ENCODE measurements at places on chromosomes 1 and 21.
A peak's percentile ranks its signal among the peaks of the same experiment; 100 is the strongest.

GRCh38 chr1:45033356-45033755, 21.3 kb downstream of the UROD start:
- DNase-seq: no peak

GRCh38 chr1:230737622-230738262, 9.4 kb upstream of the CAPN9 start:
- no peak for DNase-seq

GRCh38 chr1:212477680-212478466, 45.2 kb downstream of the NENF start:
- no peak for DNase-seq

DNA sequence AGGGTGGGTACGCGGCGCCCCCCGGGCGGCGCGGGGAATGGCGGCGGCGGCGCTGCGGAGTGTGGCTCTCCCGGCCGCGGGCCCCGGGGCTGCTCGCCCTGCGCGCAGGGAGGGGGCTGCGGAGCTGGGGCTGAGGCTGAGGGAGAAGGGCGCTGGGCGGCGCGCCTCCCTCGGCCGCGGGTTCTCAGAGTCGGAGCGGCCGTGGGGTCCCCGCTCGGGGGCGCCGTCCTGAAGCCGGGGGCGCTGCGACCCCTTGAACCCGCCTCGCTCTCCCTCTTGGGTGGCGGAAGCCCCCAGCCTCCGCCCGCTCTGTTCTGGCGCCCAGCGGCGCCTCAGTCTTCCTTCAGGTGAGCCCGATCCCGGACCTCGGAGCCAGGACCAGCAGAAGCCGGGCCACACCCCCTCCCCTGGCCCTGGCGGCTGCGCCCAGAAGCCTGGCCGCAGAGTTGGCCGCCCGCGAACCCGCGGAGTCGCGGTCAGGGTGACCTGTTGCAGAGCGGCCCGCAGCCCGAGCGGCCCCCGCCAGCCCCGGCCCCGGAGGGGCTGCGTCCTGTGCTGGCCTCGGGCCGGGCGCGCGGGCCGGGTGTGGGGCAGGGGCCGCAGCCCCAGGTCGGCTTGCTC, 532 bp downstream of the RALGPS2 start:
- peak; percentile 6 for DNase-seq

DNA sequence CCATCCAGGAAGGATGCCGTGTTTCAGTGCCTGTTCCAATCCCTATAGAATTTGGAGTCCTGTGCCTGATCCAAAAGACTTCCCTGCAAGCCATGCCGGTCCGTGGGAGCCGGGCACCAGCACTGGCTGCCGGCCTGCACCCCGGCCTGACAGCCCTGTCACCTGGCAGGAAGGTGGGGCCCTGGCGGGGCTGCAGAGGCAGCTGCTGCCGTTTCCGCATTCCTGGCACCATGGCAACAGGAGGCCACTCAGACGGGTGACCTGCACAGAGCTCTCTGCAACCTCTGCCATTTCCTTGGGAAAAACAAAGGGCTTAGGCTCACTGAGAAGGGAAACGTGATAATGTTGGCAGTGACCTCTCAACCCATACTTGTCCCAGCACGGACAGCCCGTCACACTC, 63.2 kb upstream of the TMEM51 start:
- DNase-seq: no peak

DNA sequence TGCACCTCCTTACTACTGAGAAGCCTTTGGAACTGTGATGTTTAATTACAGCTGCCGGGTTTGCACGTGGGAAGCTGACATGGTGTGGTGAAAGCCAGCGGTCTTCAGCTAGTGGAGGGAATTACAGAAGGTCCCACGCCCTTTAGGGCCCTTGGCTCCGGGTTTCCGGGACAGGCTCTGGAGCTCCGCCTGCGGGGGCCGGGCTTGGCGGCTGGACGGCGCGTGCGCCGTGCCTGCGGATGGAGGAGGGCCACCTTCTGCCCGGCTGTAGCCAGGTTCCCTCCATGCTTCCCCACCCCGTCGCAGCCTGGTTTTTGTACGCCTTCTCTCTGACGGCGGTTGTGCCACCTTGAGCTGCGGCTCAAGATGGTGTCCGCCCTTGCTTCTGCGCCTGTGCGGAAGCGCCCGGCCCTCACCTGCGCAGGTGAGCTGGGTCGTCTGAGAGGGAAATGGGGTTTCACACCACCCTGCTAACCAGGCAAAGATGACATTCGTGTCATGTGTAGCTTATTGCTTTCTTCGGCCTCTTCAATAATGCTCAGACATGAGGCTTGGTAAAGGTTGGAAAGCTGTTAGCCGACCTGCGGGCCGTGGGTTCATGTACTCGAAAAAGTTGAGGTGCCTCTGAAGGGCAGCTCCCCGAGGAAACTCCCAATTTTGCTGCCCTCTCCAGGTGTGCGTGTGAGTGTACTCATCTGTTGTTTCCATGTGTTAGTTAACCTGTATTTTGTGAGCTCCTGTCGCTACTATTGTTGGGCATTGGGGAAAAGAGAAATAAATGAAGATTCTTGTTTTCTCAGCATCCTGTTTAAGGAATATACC, 36.6 kb upstream of the OPRD1 start:
- peak; percentile 28 for DNase-seq
